ENCODE measurements at places on chromosomes 4 and X.

DNA sequence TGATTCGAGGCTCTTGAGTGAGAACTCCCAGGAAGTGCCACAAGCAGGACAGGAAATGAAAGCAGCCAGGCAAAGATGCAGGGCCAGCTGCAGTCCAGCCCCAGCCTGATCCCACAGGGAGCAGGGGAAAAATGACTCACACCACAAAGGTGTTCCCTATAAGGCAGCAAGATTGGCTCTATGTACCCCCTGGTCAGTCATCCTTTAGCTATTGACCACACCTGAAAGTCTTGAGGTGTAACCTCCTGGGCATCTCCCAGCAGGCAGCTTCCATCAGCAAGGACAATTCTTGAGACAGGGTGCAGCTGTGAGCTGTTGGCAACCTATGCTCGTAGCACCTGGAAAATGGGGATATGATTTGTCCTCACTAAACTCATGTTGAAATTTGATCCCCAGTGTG, 27.9 kb upstream of the EXOC1L start:
- no peak for DNase-seq

GRCh38 chr4:76188557-76188956, 25.1 kb downstream of the SCARB2 start:
- DNase-seq = no peak

DNA sequence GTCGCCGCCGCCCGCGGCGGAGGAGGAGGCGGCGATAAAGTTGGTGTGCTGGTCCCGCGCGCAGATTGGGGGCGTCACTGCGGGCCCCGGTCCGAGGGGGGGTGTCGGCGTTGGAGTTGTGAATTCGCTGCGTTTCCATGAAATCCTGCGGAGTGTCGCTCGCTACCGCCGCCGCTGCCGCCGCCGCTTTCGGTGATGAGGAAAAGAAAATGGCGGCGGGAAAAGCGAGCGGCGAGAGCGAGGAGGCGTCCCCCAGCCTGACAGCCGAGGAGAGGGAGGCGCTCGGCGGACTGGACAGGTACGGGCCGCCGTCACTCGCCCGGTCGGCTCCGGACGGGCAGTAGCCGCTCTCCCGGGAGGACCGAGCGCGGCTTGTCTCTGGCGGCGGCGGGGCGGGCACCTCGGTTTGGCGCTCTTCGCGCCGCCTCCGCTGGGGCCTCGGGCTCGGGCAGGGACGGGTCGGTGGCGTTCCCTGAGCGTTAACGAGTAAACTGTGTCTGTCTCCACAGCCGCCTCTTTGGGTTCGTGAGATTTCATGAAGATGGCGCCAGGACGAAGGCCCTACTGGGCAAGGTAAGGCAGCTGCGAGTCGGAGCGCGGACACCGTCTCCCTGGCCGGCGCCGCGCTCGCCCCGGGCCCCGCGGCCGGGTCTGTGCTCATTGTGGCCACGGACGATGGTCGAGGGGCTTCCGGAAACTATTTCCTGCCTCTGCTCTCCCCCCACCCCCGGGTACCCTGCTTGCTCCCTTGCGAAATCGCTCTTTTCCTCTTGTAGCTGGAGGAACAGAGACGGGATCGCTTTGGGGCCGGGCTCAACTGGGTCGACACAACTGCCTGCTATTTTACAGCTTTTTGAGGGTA, 658 bp downstream of the KDM6A start:
- DNase-seq = peak; percentile 7

DNA sequence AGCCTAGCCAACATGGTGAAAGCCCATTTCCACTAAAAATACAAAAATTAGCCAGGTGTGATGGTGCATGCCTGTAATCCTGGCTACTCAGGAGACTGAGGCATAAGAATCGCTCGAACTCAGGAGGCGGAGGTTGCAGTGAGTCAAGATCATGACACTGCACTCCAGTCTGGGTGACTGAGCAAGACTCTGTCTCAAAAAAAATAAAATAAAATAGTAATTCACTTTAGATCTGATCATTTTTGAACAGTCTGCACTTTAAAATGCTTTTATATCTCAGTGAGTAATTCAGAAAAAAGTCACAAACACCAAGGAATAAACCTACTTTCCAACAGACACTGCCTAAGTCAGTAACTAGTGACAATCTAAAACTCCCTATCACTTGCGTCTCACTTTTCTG, 25.6 kb upstream of the CORIN start:
- DNase-seq = no peak

- DNase-seq = no peak
Measured at GRCh38 chr4:118825799-118826198, 10.1 kb downstream of the SEC24D start.

- DNase-seq = no peak
Measured at GRCh38 chrX:68846536-68846935, 17.7 kb downstream of the EFNB1 start.

- DNase-seq = no peak
Measured at GRCh38 chr4:163107754-163108153, 58.9 kb downstream of the NAF1 start.

DNA sequence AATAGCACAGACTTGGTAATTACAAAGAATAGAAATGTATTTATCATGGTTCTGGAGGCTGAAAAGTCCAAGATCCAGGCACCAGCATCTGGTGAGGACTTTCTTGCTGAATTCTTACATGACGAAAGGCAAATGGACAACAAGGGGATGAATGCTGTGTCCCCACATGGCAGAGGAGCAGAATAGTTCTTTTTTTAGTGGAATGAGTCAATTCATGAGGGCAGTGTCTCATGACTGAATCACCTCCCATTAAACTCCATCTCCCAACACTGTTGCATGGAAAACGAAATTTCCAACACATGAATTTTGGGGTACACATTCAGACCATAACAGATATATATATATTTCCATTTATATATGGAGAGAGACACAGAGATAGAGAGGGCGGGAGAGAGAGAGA, 628.3 kb downstream of the TRIML1 start:
- no peak for DNase-seq

DNA sequence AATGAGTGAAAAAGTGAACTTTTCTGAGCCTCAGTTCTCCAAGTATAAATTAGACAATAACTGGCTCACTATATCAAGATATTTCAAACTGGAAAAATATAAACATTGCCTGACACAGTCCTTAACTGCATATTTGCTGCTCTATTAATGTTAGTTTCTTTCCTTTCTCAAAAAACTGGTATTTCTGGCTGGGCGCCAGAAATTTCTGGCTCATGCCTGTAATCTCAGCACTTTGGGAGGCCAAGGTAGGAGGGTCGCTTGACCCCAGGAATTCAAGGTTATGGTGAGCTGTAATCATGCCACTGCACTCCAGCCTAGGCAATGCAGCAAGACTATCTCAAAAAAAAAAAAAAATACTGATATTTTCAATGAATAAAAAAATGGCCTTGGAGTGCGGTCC, 227.0 kb downstream of the MAGEB17 start:
- DNase-seq = no peak

GRCh38 chr4:122930862-122931261, 8.5 kb upstream of the NUDT6 start:
- no peak for DNase-seq

DNA sequence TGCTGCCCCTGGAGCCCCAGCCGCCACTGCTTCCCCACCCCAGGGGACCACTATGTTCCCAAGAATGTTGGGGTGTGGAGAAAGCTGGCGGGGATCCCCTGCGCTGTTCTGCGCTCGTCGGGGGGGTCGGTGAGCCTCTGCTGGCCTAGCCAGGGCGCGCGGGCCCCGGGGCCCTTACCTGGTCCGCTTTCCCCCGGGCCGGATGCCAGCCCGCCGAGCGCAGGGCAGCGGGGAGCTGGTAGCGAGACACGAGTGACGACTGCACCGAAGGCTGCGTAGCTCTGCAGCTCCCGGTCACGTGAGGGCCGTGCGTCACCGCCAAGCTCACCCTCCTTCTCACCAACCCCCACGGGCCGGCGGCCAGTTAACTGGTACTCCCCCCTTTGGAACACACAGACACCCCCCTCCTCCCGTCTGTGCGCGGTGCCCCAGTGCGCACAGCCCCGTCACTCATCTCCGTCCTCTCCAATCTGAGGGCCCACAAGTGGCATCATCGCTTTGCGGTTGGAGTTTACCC, at the start of gene BEX1:
Gene BEX1 (minus strand): TSS at position 254 of the 517 bp plus-strand sequence. CDS start 897 bp downstream, outside the sequence.
- peak; percentile 71 for DNase-seq

- no peak for DNase-seq
Measured at GRCh38 chr4:158760866-158761265, 8.0 kb upstream of the FNIP2 start.

- no peak for DNase-seq
Measured at GRCh38 chr4:5127556-5127955, 76.3 kb downstream of the STK32B start.

GRCh38 chr4:156265407-156265806, 311.7 kb upstream of the CTSO start:
- no peak for DNase-seq

DNA sequence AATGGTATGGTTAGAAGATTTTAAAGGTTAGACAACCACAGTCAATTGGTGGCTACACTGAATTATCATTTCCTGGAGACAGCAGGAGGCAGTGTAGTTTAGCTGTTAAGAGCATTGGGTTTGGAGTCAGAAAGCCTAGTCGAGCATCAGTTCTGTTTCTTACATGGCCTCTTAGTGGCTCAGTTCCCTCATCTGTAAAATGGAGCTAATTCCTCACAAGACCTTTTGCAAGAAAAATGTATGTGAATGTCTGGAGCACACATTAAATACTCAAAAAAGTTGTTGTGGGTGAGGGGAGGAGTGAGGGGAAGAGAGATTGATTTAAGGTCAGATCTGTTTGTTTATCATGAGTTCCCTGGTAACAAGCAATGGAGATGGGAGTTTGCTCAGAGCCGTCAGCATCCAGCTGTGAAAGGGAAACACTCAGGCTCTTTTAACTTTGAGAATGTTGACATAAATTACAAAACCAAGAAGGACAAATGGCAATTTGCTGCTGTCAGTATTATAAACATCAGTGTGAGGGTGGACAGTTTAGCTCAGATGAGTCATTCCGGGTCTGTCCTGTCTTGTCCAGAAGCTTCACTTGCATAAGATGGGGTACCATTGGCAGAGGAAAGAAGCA, 98.2 kb upstream of the PGRMC2 start:
- no peak for DNase-seq

DNA sequence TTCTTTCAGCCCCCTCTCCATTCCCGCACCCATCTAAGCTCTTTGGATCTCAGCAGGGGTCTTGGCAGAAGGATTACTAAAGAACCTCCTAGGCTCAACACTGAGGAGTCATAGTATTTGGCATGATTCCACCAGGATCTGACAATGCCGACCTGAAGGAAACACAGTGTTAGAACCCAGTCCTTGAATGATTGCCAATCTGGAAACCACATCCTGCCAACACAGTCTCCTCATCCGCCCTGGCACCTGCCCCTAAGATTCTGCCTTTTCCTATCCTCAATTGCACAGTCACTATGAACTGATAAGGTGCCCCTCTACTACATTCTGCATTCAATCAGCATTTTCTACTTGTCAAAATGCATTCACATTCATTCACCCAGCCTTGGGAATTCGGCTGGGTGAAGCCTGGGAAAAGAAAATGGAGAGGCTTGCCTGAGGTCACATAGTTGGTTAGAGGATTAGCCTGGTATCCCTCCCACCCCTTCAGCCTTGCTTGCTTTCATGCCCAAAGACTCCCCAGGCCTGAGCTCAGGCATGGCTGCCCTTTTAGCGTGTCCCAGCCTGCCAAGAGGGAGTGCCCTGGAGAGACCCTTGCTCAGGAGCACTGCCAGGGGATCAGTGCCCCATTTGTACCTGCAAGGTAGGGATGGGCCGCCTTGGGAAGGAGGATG, 2.2 kb upstream of the CLDN2 start:
- no peak for DNase-seq

GRCh38 chr4:74364652-74365491, at the start of gene EREG:
Gene EREG (plus strand): TSS chr4:74365145. CDS start chr4:74365309, 164 bp downstream.
- DNase-seq = no peak

DNA sequence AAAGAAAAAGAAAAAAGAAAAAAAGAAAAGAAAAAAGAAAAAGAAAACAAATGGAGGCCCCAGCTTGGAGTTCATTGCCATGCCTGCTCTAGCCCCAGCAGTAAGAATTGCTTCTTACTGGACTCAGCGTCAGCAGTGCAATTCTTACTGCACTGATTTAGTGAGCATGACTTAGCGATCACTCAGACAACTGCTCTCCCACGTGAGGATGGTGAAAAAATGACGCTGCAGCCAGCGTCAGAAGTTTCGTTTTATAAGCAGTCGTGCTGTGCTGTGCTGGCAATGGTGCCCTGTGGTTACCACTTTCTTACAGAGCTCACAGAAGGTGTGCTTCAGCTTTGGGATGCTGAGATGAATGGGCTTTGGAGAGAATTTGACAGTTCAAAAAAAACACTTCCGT, 68.3 kb upstream of the DDX3X start:
- peak; percentile 4 for DNase-seq

DNA sequence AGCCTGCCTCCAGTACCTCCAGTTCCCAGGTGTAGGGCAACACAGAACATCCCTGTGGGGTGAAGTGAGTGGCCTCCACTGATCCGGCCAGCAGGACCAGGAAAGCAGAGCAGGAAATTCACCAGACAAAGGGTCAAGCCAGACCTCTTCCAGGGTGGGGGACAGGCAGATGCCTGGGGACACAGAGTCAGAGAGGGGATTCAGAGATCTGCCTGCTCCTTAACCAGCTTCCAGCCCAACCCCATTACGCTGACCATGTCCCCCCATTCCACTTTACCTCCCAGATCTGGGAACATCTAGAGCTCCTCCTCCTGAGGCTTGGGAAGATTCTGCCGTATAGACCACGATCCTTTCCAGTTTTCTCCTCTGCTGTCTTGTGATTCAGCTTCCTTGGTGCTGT, 72.9 kb upstream of the MTM1 start:
- DNase-seq = no peak

DNA sequence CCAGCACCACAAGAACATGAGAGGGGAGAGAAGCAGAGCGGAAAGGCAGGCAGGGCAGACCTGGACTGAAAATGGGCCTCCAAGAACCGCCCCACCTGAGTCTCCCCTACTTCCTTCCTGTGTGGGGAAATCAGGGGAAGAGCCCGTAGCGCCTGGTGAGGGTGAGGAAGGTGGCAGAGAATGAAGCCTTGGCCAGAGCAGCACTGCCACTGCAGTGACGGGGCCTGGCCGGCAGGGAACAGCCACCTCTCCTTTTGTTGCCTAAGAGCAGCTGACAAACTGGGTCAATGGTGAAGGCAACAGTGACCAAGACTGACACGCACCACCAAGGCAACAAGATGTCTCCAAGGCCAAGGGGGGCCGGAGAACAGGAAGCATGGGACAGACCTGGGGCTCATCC, 58.4 kb upstream of the CBR4 start:
- no peak for DNase-seq

- DNase-seq = no peak
Measured at GRCh38 chrX:124467202-124467601, 120.8 kb downstream of the SH2D1A start.

DNA sequence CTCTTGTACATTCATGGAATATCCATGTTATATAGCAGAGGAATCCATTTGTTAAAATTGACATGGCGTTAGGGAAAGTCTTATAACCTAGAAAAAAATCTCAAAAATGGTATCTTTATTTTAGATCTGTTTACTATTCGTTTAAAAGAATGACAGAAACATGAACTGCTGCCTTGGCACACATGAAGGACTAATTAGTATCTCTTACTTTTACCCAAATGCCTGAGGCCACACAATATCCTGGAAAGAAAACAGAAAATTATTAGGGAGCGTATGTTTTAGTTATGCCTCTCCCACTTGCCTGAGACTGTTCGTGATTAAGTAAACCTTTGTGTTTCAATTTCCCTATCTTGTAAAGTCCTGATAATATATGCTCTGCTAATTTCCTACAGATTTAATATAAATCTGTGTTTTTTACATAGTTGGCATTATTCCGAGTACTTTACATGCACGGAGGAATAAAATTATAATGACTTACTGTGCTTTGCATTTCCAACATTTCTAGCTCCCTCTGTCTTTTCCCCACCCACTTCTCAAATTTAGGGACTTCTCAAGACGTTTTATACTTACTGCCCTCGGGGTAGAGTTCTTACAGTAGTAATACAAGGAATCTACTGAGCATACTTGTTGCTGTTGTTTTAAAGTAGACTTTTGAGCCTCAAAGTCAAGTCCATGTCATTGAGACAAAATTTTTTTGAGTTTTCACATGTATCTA, 147.3 kb downstream of the VEGFC start:
- DNase-seq = no peak
